Activated T-helper 1 cell treated with anti-CD3 and anti-CD28 coated beads, Interleukin-2, amount 50 U/mL, for 16 hours (primary cell): ENCODE measurements at places on chromosomes 1 and 21.

- no peak for DNase-seq
Observed at GRCh38 chr1:19453741-19454201, 31.6 kb downstream of the CAPZB start.

- no peak for DNase-seq
Observed at GRCh38 chr1:14964711-14965055, 188.9 kb upstream of the TMEM51 start.

DNA sequence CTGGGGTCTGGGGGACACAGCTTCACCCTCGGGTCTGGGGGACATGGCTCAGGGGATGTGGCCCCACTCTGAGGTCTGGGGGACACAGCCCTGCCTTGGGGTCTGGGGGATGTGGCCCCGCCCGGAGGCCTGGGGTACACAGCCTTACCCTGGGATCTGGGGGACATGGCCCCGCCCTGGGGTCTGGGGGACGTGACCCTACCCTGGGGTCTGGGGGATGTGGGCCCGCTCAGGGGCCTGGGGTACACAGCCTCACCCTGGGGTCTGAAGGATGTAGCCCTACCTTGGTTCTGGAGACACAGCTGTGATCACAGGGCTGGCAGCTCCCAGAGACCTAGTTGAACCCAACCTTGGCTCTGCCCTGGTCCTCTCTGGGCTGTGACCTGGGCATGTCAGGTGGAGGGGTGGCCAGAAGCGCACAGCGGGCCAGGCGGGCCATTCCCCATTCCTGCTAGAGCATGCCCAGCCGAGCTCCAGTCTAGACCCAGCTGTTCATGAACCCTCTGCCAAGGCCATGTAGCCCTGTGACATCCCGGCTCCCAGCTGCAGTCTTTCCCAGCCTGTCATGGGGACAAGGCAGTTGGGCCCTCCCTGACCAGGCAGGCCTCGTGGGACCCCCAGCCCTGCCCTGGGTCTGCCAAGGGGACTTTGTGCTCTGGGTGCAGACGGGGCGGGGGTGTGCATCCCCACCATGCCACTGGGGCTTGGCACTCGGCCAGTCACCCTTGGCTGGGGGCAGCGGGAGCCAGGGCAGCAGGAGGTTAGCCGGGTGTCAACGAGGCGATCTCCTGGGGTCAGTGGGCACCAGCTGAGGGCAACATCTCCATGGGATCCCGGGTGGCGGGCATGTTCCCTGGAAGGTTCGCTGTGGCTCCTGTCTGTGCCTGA, 43.9 kb downstream of the WNT9A start:
- DNase-seq: no peak

GRCh38 chr1:183002267-183002666, 21.0 kb upstream of the LAMC1 start:
- no peak for DNase-seq

DNA sequence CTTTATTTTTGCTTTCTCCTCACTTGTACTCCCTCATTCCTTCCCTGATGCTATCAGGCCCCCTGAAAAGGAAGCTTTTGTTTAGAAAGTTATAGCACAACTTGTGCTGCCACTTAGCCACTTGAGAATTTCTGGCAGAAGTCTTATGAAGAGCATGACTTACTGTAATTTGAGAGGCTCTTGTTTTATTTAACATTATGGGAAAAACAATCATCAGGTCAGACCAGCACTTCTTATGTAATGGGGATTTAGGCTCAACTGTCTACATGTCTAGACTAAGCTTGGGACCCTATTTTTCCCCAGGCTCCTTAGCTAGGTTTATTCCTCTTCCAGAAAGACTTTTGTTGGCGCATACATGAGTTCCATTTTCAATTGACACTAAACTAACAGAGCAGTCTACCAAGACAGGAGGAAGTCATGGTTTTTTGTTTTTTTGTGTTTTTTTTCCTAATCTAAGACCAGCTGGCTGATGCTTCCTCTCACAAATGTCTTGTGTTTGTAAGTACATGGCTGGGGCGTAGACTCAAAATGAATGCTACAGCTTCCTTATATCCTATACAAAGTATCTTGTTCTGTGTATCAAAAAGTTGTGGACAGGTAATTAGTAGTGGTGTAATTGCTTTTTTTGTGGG, 31.5 kb downstream of the TNFSF4 start:
- no peak for DNase-seq

DNA sequence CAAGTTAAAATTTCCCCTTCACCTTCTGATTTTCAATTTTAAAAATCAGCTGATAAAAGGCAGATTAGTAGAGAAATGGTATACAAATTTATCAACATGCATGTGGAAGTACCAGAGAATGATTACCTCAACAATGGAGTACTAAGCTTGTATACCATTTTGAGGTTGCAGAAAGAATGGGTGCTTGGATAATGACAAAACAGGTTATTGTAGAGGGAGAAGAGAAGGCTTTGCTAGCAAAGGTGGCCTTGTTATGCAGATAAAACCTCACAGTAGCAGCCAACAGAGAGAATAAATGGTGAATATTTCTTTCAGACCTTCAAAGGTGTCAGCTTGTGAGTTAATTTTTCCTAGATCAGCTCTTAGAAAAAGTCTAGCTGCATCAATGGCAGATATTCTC, 1174.9 kb upstream of the ADGRL4 start:
- DNase-seq: no peak
